ENCODE measurements at places on chromosomes 3 and 15.

- DNase-seq: no peak
Measured at GRCh38 chr3:176514297-176514696, 683.0 kb downstream of the TBL1XR1 start.

DNA sequence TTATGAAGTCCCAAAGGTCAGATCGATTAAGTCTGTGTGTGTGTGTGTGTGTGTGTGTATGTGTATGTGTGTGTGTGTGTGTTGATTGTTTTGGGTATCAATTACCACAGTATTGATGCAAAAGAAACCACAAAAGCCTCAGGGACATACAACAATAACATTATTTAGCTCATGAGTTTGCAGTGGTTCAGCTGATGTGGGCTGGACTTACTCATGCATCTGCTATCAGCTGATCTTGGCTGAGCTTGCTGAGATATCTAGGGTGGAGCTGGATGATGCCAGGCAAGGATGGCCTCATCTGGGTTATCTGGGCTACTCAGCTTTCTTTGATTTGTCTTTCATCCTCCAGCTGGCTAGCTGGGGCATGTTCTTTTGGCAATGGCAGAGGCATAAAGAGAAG, 82.4 kb upstream of the PRR23C start:
- DNase-seq: no peak

DNA sequence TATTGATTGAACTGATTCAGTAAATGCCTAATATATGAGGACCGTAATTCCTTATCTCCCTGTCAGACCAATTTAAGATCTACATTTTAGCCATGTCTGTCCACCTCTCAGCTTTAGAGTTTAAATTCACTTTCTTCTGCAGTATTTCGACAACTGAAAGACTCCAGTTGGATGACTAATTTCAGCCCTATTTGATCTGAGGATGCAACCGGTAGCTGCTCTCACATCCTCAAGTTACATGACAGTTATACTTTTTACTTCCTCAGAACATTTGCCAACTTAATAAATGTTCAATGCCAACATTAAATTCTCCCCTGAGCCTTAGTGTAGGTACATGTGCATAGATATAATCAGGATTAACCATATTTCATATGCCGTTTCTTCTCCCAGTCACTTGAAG, 2.5 kb upstream of the HHLA2 start:
- no peak for DNase-seq

DNA sequence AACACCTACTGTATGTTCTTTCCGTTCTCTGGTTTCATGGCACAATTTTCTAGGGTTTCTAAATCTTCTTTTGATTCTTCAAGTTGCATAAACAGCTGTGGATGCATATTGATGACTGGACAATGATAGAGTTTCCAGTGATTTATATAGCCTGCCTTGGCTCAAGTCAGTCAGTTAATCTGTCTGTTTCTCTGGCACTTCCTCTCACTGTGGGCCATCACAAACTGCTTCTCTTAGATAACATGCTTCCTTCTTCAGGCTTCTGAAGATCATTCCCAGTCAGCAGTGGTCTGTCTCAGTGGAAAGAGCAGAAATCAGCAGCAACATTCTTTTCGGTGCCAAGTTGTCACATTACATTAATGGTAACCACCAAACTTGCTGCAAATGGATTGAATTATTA, 207.2 kb downstream of the RYR3 start:
- DNase-seq: no peak

GRCh38 chr15:70585707-70586034, 177.7 kb downstream of the UACA start:
- DNase-seq: no peak

- no peak for DNase-seq
Measured at GRCh38 chr3:98817547-98818041, 54.5 kb downstream of the ST3GAL6 start.

- no peak for DNase-seq
Measured at GRCh38 chr3:45125550-45126026, 20.6 kb downstream of the CDCP1 start.

- DNase-seq: no peak
Measured at GRCh38 chr15:65638109-65638508, 16.4 kb downstream of the SLC24A1 start.

- no peak for DNase-seq
Measured at GRCh38 chr15:70556151-70556741, 207.1 kb downstream of the UACA start.

DNA sequence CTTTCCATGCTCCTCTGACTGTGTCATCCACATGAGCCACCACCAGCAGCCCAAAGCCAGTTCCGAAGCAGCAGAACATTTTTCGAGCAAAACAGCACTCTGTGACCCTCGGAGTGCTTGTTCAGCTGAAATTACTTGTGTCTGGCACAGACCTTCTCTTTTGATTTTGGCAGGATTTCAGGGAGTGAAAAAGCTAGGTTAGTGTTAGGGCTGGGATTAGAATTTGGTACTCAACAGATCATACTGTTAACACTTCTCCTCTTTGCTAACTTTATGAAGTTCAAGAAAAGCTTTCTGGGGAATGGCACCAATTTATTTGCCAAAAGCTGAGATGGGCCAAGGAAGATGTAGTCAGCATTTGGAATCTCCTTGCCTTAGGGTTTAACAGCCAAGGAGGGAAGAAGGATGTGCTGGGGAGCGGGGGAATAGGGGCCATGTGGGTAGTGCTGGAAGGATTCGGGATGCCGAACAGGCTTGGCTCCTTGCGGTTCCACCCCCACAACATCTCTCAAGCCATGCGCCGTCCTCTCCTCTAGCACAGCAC, 55.1 kb upstream of the TRA2B start:
- DNase-seq: no peak

- no peak for DNase-seq
Measured at GRCh38 chr15:71362556-71362955, 247.3 kb downstream of the THSD4 start.

DNA sequence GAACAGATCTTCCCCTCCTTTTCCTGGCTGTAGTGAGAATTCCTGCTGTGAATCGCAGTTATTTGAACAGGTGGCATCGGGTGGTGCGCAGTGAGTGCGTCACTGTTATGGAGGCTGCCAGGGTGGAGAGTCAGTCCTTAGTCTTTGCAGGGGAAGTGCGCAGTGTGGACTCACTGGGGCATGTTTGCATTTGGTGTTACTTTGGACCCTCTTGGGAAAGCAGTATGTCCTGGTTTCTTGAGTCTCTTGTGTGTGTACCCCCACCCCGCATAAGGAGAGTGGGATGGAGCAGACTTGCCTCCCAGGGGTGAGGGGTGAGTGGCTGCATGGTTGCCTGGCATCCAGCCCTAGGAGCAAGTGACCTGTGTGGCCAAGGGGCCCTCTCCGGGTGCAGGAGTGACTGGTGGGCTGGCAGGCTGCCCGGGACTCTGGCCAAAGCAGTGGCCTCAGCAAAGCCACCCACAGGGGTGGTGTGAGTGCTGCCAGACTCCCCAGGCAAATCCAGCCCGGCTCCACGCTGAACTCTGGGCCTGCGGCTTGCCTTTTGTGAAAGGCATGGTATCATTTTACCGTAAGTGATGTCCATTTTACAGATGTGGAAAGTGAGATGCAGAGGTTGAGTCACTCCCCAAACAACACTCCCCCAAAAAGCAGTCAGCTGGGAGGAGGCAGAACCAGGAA, 46.4 kb downstream of the DNASE1L3 start:
- no peak for DNase-seq

DNA sequence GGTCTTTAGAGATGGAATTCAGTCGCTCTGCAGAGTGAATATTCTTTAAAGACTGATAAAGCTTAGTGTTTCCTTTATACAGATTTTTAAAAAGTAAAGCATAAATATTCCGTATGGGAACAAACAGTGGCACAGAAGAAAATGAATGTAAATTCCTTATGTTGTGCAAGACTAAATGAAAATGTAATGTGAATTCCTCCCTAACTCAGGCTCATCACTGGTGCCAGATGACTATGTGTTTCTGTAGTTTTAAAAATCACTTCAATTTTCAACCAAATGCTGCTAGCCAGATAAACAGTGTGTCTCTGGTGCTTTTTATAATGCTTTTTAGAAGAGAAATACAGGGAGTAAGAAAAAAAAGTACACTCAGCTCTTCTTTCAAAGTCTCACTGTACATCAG, 154.8 kb upstream of the SNTN start:
- no peak for DNase-seq

DNA sequence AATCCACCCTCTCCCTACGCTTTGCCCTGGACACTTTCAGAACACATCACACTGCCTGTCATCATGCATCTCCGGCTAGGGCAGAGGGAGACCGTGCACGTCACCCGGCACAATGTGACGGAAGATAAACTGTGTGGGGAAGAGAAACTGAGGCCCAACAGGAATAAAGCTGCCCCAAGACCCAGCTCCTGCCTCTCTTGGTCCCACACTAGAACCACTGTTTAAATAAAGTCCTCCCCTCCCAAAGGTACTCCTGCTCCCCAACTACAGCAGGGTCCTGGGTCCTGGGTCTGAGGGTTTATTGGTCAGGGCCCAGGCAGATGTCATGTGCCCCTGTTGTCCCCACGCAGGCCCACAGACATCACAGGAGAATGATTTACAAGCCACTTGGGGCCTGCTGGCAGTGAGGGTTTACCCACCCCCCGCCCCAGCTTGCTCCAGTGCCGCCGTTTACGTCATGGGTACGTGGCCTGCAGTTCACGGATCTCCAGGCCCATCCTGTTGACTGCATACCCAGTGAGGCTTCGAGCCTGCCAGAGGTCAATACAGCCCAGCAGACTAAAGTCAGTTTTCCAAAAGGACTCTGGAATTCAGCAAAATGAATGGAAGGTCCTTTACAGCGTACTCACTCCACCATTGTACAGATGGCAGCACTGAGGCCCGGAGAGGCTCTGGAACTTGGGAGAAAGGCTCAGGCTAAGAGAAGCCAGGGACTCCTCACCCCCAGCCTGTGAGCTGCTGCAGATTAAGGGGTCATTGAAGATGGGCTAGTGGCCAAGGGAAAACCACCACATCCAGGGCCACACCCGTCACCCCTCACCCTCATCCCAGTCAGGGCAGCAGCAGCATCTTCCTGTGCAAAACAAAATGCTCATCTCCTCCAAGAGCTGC, 23.2 kb downstream of the ALS2CL start:
- DNase-seq: peak; percentile 5

GRCh38 chr3:128468791-128469527, 2.3 kb upstream of the DNAJB8 start:
- DNase-seq: no peak

GRCh38 chr15:47374222-47374621, 343.1 kb upstream of the SEMA6D start:
- DNase-seq: no peak

DNA sequence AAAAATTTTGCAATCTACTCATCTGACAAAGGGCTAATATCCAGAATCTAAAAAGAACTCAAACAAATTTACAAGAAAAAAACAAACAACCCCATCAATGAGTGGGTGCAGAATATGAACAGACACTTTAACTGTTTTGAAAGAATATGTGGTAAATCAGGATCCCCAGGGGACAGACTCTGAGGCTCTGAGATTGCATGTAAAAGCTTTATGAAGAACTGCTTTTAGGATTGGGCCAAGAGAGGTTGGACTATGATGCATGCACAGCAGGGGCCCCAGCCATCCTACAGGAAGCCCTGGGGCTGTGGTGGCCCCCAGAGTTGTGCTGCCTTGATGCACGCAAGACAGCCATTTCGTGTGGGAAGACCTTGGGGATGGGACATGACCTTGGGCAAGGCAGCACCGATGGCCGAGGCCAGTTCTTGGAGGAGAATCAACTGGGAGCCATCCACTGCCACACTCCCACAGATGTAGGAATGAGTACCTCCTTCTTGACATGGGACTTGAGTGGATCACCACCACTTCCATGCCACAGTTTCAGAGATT, 298.1 kb upstream of the THBS1 start:
- DNase-seq: no peak

Data from GM12892 (cell line).